ENCODE measurements at places on chromosomes 11 and 22. TPM values are rescaled to one million over a fixed set of nuclear protein-coding genes. Genes with fewer than 3 reads are reported as not detected.
A peak's percentile ranks its signal among the peaks of the same experiment; 100 is the strongest.

DNA sequence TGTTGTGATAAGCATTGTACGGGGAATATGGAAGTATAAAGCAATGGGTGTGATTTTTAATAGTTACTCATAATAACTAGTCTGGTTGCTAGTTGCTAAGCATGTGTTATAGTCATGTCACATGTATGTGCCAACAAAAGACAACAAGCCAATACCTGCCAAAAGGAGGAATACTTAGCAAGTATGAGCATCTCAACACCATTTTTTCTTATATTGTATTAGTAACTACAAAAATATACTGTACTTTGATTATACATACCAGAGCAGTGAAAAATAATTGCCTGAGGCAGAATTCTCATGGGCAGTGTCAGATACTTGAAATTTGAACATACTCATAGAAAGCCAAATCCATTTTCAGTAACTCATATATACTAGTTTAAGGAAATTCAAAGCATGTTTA is 62.4 kb upstream of the ALKBH3 start:
- no peak for DNase-seq
- no peak overlapping the region for H3K27ac ChIP-seq
- no peak overlapping the region for H3K4me3 ChIP-seq

TEAD1 gene
- total RNA-seq = 58.1 TPM

- peaks cover 4% of the 10 kb centered on the region for H3K4me1 ChIP-seq
- no peaks in the 10 kb centered on the region for H3K27me3 ChIP-seq
- H3K36me3 ChIP-seq = no peaks in the 10 kb centered on the region
- no peak for DNase-seq
- H3K27ac ChIP-seq = no peak overlapping the region
Observed at GRCh38 chr22:47232197-47232596, 469.7 kb downstream of the TBC1D22A start.

GRCh38 chr11:96228910-96229309 is 114.1 kb downstream of the MAML2 start:
- H3K4me1 ChIP-seq = peaks cover 6% of the 10 kb centered on the region
- no peaks in the 10 kb centered on the region for H3K36me3 ChIP-seq
- H3K27ac ChIP-seq = peak overlapping the region; percentile 75
- no peak for DNase-seq
- no peak overlapping the region for H3K4me3 ChIP-seq

DNA sequence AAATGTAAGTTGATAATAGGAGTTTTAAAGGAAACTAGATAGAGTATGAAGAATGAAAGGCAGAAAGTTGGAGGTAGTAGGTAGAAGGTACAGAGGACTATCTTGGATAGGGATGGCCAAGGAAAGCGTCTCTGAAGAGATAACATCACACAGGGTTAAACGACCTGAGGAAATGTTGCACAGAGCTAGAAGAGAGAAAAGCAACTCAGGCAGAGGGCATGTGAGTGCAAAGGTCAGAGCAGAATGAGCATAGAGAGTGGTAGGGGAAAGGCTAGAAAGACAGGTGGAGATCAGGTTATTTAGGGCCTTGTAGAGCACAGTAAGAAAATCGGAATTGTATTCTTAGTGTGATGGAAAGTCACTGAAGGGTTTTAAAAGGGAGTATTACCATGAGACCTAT is 232.0 kb downstream of the SOX6 start:
- no peaks in the 10 kb centered on the region for H3K27me3 ChIP-seq
- no peak for DNase-seq
- no peaks in the 10 kb centered on the region for H3K4me1 ChIP-seq

DNA sequence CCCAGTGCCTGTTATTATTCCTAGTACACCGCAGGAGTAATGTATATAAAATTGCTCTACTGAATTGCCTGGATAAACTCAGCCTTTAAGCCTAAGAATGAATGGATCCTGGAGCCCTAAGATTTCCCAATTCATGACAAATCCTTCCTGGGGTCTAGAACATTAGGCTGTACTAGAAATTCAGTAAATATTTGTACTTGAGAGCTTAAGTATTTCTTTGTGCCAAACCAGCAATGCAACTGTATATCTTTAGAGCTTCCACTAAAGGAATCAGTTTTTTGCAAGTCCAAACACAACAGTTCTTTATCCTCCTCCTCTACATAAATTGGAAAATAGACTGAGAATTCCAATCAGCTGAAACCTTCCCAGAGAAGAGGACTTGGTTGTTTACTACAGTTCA is 65.6 kb downstream of the FAM168A start:
- H3K36me3 ChIP-seq = no peaks in the 10 kb centered on the region
- H3K27me3 ChIP-seq = no peaks in the 10 kb centered on the region
- H3K27ac ChIP-seq = no peak overlapping the region
- no peak overlapping the region for H3K4me3 ChIP-seq

DNA sequence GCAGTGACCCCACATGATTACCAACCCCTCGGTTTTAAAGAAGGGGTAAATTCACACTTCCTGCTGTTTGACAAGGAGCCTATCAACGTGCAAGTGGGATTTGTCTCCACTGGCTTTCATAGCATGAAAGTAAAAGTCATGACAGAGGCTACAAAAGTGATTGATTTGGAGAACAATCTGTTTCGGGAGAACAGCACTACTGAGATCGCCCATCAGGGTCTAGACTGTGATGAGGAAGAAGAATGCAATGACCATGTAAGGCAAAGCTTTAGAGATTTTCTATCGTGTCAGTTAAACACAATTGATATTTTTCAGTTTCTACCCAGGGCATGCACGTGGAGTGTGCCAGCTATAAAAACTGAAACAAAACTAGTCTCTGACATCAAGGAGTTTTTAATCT is 41.7 kb downstream of the HORMAD2 start:
- no peaks in the 10 kb centered on the region for H3K4me1 ChIP-seq
- no peak overlapping the region for H3K27ac ChIP-seq
- peak; percentile 12 for DNase-seq
- no peaks in the 10 kb centered on the region for H3K36me3 ChIP-seq
- H3K27me3 ChIP-seq = peaks cover 2% of the 10 kb centered on the region
- no peak overlapping the region for H3K4me3 ChIP-seq

Data from spinal cord (tissue), 10 donors.